Stimulated activated CD8-positive, alpha-beta memory T cell treated with anti-CD3 and anti-CD28 coated beads, Interleukin-7, amount 100 ng/mL, for 1 hour (primary cell): ENCODE measurements at places on chromosomes 2 and 18.

DNA sequence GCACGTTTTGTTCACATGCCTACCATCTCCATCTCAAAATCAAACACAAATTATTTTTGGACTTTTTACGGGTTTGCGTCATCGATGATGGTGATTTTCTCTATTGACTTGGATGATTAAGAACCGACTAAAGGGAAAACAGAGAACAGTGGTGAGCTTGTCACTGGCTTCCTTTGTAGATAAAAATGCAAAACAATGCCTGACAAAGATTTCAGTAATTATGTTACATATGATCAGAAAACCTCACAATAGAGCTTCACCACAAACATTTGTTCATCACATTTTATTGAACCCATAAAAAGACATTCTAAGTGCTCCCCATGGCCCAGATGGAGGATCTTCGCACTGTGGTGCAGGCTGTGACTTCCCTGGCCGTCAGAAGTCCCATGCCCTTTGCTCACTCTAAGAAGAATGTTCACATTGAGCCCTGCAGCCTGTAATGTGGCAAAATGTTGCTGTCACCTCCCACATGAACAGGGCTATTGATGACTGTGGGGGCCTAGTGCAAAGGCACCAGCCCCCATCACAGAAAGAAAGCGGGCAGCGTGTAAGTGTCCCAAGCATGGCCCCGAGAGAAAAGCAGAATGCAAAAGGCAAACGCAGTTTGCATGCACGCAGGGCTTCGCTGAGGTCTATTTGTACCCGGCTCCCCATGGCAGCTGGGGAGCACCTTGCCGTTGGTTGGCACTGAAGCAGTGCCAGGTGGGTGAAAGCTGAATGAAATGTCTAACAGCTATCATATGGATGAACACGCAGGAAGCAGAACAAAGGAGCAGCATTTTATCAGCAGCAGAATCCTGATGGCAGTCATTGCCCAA is 60.6 kb downstream of the BCL2 start:
- no peak for DNase-seq

DNA sequence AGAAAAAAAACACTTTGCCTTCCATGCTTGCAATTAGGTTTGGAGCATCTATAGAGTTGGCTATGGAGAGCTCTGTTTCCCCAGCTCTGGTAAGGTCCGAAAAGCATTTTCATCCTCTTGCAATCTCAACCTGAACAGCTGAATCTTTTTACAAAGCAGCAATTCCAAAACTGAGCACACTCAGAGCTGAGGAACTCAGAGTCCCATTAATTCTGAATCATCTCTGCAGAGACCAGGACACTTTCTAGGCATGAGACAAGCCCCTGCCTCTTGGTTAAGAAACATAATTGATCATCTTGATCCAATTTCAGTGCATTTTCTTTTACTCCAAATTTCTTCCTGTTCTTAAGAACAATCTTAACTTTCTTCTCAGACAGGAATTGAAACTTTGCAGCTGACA is 4.2 kb downstream of the CNGA3 start:
- no peak for DNase-seq

GRCh38 chr2:85783796-85784195 is 30.0 kb downstream of the ATOH8 start:
- DNase-seq: no peak

GRCh38 chr2:173357346-173357745 is 2.7 kb downstream of the CDCA7 start:
- no peak for DNase-seq

DNA sequence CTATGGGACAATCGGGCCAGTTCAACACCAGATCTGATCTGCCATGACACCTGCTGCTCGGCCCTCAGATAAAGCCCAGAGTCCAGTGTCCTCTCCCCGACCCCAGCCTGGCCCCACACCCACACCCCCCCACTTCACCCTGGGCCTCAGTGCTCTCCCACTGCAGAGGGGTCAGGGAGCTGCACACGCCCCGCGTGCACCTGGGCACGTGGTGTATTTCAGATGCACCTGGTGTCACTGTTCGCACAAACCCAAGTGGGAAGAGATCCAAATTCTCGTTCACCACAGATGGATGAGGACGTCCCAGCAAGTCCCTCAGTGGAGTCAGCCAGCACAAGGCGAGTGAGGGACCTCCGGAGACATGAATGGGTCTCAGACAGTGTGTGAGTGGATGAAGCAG is 161.3 kb downstream of the RTP5 start:
- no peak for DNase-seq

GRCh38 chr2:85545780-85546240 is 6.8 kb downstream of the MAT2A start:
- DNase-seq: no peak

DNA sequence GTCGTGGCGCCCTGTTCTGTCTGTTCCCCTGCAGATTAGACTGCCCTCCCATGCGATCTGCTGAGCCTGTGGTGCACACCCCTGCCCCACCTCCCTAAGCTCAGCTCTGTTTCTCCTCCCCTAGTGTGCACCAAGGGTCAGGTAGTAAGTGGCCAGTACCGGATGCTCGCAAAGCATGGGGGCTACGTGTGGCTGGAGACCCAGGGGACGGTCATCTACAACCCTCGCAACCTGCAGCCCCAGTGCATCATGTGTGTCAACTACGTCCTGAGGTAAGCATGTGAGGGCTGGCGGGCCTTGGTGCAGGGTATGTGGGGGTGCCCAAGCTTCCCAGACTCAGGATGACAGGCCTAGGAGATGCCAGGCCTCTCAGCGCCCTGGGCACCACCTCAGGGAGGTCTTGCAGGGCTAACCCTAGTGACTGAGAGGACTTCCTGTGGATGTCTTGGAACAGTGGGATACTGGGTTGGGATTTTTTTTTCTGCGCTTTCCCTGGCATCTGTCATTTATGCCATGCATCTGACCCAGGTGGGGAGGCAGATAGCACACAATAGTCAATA is 78.4 kb downstream of the EPAS1 start:
- DNase-seq: no peak

DNA sequence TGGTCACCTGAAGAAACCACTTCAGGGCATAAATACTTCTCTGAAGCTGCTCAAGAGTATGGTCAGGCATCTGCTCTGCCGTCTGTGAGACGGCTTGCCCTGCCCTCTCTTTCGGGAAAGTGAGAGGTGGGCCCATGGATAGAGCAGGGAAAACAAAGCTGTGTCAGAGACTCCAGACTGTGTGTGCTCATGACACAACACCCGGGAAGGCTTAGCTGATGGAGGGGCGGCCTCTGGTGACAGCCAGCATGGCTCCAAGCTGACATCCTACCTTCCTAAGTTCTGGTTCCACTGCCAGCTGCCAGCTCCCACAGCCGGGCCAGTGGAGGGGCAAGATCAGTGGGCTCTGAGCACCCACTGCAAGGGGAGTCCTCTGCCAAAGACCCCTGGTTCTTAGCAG is 215.3 kb downstream of the ANKRD30B start:
- DNase-seq: no peak

DNA sequence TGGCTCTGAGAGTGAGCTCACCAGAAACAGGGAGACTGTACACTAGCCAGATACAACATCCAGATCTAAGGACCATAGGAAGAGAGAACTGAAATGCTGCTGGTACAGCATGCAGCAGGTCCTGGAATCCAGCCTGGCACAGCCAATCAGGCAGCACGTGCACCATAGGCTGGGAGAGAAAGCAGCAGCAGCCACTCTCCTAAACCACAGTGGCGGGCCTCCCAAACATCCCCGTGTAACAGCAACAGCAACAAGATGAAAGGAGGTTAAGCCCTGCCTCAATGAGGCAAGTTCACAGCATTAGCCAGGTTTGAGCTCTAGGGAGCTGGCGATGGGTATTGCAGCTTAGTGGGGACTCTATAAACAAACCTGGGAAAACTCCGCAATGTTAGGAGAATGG is 192.0 kb downstream of the EPHA4 start:
- no peak for DNase-seq
